ENCODE measurements at places on chromosomes 1 and 21.

- DNase-seq, result no peak
These were observed 36.6 kb downstream of the ITPKB start for GRCh38 chr1:226702318-226702956.

DNA sequence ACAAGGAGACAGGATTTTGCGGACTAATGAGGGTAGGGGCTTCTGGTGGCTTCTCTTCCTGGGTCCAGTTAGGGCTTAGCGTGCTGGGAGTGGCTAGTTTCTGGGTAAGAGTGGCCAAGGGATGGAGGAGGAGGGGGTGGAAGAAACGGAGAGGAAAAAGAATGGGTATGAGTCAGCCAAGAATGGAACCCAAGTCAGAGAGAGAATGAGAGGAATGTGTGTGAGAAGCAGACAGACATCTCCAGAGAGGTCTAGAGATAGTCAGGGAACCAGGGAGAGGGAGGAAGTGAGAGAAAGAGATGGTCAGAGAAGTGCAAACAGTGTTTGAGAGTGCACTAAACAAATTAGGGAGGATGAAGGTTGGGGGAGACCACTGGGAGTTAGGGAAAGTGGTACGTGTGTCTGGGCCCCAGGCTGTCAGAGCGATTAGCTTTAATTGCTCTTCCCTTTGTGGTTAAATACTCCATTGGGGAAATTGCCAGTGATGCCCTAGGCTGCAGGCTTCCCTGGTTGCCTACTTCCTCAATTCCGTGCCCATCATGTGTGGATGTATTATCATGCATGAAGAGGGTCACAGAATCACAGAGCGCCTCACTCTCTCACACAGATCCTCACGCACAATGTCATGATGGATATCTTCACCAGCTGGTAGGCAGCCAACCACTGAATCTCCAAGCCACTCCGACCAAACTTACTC is 1.4 kb downstream of the PEA15 start:
- DNase-seq, result no peak

GRCh38 chr1:221138516-221138915 is 259.3 kb downstream of the HLX start:
- DNase-seq, result no peak

DNA sequence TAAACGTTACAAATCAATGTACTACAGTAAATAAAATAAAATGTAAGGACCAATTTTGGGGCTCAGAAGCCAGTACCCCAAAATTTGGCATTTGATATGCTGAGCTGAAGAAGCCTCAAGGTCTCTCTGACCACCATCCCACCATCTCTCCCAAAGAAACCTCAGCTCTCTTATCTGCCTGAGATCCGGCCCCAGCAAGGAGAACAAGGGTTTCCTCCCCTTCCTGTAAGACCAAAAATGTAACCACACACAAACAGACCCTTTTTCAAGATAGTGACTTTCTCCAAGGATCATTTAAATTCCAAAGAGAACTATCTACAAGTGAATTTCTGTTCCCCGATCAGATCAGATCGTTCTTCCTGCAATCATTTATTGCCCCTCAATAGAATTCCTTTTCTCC is 68.1 kb upstream of the SLC45A1 start:
- no peak for DNase-seq

- DNase-seq, result no peak
These were observed 17.7 kb upstream of the ADGRB2 start for GRCh38 chr1:31781756-31782371.

DNA sequence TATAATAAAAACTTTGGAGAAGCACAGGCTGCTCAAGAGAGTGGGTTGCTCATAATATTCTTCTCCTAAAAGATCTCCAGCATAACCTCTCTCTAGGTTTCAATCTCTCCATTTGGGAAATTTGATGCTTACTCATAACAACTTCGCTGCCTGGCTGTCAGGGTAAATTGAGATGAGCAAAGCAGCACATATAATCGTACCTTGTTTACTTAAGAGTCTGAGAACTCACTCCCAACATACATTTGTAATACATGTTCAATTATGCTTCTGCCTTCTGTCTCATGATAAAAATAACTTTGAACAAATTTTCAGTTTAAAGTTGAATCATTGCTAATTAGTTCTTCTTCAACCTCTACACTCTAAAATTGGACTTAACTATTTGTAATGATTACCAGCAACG is 68.9 kb downstream of the DUSP10 start:
- DNase-seq, result no peak

DNA sequence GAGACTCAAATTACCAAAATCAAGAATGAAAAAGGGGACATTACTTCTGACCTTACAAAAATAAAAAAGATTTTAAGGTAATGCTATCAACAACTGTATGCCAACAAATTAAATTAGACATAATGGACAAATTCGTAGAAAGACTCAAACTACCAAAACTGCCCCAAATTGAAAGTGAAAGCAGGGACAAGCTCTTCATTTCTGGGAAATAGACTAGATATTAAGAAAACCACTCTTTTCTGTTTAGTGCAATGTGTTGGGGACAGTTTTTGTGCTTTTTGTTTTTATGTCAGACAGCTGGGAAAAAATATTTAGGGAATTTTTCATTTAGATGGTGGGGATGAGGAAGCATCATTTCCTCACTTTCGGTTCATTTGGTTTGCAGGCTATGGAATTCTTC is 4.9 kb upstream of the GBP1 start:
- DNase-seq, result no peak

DNA sequence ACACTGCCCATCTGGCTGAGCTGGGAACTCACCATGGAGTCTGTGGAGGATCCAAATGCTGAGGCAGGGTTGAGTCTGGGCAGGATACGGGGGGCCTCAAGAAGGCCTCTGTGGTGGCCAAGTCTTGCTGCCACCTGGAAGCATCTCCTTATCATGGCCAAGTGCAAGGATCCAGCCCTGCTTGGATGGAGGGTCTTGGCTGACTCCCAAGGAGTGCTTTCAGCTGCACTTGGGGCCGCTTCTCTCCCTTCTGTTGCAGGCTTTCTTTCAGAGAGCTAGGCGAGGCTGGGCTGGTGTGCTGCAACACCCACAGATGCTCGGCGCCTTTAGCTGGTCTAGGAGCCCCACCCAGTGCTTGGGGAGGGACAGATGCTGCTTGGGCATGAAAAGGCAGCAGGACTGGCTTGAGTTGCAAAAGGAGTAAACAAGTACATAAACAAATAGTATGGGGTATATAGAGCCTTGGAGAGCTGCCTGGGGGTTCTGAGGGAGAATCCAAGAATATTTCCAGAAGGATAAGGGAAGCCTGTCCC is at the start of gene THEM5:
TSS of gene THEM5 (minus strand) at position 302 of the 533 bp plus-strand sequence. CDS start at position 155, 147 bp downstream.
- no peak for DNase-seq

DNA sequence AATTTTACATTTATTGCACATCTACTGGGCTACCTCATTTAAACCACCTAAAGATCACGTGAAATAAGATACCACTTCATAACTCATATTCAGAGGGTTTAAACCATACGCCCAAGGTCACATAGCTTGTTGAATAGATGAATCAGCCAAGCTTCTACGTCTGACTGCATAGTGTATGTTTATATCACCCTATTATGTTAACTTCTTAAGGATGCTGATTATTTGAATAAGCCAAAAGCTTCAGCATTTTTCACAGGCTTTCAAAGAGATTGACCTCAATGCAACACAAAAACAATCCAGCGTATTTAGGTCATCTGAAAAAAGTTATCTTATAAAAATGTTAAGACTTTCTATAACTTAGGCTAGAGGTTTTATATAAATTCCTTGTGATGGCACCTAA is 373.8 kb downstream of the TGFB2 start:
- DNase-seq, result no peak

DNA sequence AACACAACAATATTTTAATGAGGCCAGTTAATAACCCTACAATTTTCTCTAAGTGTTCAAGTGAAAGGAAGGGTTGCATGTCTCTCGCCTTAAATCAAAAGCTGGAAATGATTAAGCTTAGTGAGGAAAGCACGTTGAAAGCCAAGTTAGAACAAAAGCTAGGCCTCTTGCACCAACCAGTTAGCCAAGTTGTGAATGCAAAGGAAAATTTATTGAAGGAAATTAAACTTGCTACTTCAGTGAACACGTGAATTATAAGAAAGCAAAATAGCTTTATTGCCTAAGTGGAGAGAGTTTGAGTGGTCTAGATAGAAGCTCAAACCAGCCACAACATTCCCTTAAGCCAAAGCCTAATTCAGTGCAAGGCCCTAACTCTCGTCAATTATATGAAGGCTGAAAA is 135.6 kb downstream of the DUSP10 start:
- no peak for DNase-seq

- no peak for DNase-seq
These were observed 21.6 kb upstream of the TRIM17 start for GRCh38 chr1:228438266-228438665.

DNA sequence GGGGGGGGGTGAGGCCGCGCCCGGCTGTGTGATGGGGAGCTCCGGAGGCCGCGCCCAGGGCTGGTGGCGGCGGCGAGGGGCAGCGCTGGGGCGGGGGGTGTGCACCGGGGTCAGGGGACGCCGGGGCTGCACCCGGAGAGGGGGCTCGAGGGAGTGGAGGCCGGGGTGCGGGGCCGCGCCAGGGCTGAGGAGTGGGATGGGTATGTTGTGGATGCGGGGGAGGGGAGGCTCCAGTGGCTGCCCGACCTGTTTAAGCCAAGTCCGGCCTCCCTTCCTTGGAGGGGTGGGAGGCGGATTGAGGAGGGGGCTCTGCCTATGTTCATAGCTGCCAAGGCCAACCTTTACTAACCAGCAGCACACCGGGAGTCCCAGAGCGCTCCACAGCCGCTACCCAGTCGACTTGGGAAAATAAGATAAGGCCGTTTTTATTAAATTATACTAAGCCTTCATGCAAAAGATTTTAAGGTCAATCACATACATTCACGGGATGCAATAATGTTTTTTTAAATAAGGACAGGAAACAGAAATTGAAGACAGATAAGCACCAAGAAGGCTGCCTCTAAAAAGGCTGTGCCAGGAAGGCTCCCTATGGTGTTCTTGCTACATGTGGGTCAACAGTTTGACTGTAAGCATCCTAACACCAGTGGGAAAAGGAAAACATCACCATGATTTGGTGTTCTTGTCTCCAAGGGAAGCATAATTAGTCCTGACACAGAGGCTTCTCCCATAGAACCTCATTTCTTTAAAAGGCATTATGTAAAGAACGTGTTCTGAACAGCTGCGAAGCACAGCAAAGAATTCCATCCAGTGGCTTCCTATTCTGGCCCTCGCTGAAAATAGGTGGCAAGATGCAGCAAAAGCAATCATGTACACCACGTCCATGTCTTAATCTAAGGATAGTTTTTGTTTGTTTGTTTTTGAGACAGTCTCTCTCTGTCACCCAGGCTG is 626 bp upstream of the HLCS start:
- no peak for DNase-seq

GRCh38 chr1:100358210-100358609 is 5.9 kb downstream of the CDC14A start:
- DNase-seq, result no peak

DNA sequence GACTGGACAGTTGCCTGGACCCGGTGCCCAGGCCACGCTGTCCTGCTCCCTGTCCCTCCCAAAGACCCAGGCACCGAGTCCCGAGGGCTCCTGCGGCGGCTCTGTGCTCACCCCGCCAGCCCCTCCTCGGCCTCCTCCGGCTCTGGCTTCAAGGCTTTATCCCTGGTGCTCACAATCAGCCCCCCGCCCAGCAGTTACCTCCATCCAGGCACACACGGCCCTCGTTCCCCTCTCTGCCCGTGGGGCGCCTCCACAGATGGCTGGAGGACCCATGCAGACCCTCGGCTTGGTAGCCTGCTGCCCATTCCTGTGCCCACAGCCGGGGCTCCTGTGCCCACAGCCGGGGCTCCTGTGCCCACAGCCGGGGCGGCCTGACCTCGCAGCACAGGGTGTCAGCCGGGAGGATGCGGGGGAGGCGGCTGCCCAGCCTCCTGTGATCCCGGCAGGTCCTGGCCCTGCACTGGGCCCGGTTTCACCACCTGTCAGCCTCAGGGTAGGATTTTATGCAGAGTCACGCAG is 52.3 kb upstream of the COL18A1 start:
- DNase-seq, result no peak

GRCh38 chr1:178518894-178519293 is 6.0 kb downstream of the TEX35 start:
- no peak for DNase-seq

GRCh38 chr21:34889320-34889675 is 159.8 kb downstream of the RUNX1 start:
- DNase-seq, result peak; percentile 69

DNA sequence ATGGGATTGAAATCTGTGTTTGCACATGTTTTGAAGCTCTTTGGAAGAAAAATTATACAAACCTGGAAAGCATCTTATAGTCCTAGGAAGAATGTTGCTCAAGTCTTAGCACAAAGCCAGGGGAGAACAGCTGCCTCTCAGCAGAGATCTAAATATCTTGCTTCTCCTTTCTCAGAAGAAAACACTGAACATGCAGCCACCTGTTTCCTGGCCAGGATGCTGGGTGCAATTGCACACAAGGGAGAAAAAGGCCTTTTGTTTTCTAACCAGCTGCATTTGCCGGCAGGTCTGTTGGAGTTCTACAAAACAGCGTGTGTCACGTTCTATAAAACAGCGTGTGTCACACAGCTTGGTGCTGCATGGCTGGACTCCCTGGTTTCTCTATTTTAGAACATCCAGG is 259.6 kb upstream of the PLD5 start:
- DNase-seq, result no peak

- DNase-seq, result no peak
These were observed 1051.7 kb downstream of the TTLL7 start for GRCh38 chr1:82947278-82947677.

GRCh38 chr1:16922885-16923431 is 1.2 kb downstream of the CROCC start:
- no peak for DNase-seq

DNA sequence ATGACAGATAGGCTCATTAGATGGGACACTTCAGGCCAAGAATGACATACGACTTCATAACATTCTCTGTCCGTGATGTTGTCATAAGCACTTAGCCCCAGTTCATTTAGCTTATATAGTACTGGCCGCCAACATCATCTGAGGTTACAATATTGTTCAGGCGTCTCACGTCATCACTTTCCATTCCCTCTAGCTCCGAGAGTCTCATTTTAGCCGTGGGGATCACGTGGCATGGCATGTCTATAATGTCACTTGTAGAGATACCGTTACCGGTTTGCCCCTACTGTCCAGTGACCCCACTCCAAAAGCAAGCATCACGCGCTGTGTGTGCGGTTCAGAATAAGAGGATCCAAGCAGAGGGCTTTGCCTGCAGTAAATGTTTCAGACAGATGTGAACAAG is 34.6 kb upstream of the HEATR1 start:
- DNase-seq, result no peak

- no peak for DNase-seq
These were observed 52.0 kb downstream of the KIF21B start for GRCh38 chr1:200971428-200971903.

GRCh38 chr1:214123061-214123784 is 135.4 kb downstream of the PROX1 start:
- DNase-seq, result no peak

DNA sequence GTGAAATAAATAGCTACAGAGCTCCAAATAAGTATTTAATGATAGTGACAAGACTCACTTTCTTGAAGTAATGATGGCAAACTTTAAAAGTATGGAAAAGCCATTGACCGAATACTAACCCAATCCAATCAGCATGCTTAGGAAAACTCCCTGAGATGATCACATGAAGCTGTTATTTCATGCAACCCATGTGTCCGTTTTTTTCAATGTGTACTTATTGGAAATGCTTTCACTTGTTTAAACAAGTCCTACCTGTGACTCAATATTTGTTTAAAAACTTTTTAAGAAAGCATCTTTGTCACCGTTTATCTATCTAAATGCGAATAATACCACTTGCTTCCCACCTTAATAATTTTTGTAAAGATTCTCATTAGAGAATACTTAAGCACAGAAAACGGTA is 185.8 kb downstream of the NRIP1 start:
- DNase-seq, result no peak

All from stimulated activated CD4-positive, alpha-beta T cell treated with anti-CD3 and anti-CD28 coated beads, Interleukin-2, amount 100 ng/mL, for 24 hours (primary cell).